Activated CD4-positive, CD25-positive, alpha-beta regulatory T cell (primary cell): ENCODE measurements at places on chromosomes 1 and 21.

DNA sequence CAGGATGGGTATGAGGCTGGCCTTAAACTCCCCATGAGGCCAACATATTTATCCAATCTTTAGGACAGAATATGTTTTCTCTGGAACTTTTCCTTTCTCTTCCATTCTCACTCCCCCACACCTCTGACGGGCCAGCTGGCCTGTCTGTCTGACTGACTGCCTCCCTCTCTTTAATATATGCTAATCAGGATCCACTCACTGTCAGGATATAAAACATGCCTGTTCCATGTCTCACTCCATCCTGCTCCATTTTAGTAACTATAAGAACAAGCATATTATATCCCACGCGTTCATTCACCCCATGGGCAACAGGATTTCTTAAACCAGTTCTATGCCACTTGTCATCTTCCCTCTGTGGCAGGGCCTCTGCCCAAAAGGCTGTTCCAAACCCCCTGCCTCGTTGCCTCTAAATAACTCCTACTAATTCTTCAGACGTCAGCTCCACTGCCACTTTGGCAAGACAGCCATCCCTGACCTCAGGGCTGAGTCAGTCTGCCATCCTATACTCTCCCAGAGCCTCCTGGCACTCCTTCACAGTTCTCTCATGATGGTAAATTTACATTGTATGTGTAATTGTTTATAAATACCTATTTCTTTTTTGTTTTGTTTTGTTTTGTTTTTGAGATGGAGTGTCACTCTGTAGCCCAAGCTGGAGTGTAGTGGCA is 84.3 kb upstream of the SPATA6 start:
- no peak for DNase-seq

DNA sequence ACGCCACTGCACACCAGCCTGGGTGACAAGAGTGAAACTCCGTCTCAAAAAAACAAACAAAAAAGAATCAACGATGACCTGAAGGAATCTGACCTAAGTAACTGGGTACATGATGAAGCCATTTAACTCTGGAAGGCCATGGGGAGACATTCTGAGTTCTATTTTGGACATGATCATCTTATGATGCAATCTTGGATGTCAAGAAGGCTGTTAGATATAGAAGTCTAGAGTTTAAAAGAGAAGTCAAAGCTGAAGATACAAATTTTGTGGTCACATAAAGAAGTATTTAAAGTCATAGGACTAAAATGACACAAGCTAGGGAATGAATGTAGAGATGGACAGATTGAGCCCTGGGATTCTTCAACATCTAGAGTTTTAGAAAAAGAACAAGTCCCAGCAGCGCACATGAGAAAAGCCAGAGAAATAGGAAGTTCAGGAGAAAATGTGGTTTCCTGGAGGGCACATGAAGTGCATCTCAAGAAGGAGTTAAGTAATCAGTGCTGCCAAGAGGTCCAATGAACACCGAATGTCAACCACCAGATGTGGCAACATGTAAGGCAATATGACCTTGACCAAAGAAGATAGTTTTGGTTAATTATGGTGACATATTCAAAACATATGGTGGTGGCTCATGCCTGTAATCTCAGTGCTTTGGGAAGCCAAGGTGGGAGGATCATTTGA is 26.8 kb downstream of the ELK4 start:
- DNase-seq: no peak

DNA sequence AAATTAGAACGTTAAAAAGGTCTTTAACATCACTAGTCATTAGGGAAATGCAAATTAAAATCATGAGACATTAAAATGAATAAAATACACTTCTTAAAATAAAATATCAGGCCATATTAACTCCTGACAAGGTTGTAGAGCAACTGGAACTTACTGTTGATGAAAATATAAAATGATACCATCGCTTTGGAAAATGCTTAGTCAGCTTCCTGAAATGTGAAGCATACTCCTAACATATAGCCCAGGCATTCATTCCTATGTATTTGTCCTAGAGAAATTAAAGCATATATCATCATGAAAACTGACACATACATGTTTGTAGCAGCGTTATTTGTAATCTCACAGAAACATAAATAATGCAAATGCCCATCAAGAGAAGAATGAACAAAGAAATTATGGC is 211.5 kb upstream of the CHRM3 start:
- no peak for DNase-seq

DNA sequence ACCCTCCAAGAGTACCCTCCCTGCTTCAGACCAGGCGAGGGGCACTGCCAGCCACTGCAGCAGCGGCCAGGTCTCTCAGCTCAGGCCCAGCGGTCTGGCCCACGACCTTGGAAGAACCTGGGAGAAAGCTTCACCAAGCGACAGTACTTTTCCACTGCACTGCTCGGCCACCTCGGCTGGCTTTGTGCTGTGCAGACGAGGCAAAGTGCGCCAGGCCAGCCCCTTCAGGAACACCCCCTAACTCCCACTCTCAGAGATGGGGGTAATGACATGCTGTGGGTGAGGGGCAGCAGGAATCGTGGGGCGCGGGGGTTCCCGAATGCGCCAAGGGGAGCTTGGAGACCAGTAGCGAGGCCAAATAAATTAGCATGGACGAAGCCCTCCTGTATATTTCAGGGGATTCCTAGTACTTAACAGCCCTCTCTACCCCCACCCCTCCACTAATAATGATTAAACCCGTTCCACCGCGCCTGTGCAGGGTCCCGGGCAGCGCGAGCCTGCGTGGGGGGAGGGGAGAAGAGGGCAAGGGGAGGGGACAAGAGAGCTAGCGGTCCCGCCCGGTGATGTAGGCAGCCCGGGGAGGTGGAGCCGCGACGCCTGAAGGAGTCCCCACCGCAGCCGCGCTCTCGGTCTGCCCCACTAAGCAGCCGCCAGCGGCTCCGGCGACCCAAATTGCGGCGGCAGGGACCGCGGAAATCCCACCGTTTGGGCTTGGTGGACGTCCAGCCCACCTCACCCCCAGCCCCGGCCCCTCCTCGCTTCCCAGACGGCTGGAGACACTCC is at the start of gene FAM43B:
FAM43B (plus strand) TSS at position 629 of the 783 bp plus-strand sequence. CDS start 401 bp downstream, outside the sequence.
- DNase-seq: no peak

DNA sequence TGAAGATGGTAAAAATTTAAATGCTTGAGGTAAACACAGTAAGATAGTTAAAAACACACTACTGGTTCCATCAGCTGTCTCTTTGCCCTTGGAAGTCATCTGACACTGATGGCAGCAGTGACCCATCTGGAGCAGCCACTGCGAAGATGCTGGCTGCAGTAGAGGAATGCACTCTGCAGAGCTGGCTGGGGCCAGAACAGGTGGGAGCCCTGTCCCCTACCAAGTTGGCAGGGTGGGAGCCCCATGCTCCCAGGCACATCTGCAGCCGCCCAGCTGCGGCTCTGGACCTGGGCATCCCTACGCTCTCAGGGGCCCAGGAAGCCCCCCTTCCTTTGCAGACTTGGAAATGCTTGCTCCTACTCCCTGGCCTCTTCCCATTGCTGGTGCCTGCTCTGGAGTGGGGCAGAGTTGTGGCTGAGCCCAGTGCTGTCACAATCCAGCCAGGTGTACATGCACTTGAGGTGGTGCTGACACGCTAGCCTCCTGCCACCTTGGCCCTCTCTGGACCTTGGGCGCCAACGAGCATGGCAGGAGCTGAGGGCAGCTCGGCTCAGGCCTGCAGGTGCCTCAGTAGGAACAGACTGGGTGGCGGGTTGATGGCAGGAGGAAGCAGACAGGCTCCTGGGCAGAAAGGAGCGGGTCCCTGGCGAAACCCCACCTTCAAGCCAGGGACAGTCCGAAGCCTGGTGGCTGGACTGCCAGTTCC is 227.0 kb downstream of the FGGY start:
- DNase-seq: no peak

DNA sequence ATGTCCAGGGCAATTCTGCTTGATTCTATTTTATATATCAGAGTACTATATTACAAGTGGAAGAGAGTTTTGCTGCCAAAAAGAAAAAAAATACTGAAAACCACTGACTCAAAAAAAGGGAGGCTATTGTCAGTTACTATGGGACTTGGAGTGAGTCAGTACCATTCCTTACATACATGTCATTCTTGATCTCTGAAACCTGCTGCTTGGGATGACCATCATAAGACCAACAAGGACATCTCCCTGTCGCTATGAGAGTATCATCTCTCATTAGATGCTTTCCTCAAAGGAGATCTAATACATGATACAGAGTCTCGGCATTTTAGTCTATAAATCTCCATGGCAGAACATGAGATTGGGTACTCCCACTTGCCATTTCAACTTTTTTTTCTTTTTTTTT is 11.8 kb upstream of the INPP5B start:
- DNase-seq: no peak

- no peak for DNase-seq
Observed at GRCh38 chr21:44434568-44434925, 20.8 kb upstream of the LRRC3 start.

- no peak for DNase-seq
Observed at GRCh38 chr1:184428604-184429003, 41.8 kb downstream of the C1orf21 start.

GRCh38 chr21:19535356-19535755 is 1131.8 kb upstream of the TMPRSS15 start:
- no peak for DNase-seq

GRCh38 chr1:211738096-211738690 is 62.8 kb upstream of the NEK2 start:
- no peak for DNase-seq

DNA sequence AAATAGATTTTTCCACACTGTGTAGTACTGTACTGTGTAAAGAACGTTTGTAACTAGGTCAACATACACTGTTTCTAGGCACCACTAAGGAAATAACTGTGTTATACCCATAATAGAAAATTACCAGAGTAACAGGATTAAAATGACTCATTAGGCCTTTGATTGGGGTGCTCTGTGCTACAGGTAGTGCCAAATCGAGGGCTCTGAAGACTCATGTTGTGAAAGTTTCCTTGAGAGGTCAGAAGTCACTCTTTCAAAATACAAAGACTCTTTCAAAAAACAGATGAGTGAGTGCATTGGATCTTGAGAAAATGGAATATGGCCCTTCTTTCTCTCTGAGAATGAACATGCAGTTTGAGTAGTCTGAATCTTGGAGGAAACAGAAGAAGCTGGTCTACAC is 143.0 kb downstream of the MRPL39 start:
- no peak for DNase-seq

GRCh38 chr1:217453816-217454215 is 177.1 kb downstream of the GPATCH2 start:
- DNase-seq: no peak

DNA sequence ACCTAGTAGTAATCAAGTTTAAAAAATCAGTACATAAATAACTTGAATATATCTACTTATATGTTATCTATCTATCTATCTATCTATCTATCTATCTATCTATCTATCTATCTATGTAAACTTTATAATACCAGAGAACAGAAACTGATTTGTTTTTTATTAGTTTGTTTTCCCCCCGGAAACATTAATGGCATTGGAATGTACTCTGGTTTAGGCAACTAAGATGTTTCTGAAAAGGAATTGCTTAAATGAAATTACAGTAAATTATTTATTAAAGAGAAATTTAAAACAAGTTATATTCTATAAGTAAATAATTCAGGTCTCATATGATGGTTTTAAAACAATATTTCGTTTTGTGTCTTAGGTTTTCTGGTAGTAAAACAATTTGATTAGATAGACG is 681.0 kb upstream of the ADAMTS5 start:
- no peak for DNase-seq

- DNase-seq: no peak
Observed at GRCh38 chr1:163038928-163039706, 30.0 kb upstream of the RGS4 start.

DNA sequence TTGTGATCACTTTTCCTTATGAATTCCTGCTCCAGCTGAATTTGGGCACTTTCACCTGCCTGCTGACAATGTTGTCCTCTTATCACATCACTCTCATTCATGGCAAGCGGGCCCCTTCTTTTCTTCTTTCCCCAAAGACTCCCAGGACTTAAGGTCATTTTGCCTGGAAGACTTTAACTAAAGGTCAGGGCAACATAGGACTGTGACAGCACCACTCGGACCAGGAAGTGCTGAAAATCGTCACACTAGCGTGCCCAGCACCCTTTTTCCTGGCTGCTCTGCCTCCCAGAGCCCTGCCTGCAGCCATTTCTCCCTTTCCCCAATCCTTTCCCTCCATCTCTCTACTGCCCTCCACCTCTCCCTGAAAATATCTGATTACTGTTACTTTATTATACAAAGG is 35.4 kb downstream of the CD34 start:
- DNase-seq: no peak

DNA sequence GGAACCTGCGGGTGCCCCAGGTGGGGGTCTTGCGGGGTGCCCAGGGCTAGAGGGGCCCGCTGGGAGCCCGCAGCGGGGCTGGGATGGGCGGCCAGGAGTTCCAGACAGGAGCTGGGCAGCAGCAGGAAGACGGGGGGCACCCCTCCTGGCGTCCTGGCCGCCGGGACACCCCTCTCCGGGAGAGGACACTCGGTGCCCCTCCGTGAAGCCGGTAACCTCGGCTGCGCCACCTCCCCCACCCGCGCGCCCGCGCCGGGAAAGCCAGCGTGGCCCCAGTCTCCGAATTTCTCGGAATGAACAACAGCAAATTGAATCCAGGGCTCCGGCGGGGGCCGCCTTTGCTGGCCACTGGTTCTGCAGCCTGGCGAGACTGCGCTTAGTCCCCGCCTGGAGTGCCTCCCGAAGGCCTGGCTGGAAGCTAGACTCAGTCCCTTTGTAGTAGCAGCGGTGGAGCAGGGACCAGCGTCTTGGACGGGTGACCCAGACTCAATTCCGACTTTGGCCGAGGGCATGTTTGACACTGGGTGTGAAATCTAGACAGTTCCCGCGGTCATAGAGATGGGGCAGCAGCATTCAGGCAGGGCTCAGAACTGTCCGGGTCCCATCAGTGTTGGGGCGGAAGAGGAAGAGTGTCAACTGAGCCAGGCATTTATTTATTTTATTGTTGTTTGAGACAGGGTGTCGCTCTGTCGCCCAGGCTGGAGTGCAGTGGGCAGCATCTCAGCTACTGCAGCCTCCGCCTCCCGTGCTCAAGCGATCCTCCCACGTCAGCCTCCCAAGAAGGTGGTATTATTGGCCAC is 773 bp downstream of the IFNGR2 start:
- no peak for DNase-seq

GRCh38 chr1:211736351-211736915 is 61.0 kb upstream of the NEK2 start:
- no peak for DNase-seq

DNA sequence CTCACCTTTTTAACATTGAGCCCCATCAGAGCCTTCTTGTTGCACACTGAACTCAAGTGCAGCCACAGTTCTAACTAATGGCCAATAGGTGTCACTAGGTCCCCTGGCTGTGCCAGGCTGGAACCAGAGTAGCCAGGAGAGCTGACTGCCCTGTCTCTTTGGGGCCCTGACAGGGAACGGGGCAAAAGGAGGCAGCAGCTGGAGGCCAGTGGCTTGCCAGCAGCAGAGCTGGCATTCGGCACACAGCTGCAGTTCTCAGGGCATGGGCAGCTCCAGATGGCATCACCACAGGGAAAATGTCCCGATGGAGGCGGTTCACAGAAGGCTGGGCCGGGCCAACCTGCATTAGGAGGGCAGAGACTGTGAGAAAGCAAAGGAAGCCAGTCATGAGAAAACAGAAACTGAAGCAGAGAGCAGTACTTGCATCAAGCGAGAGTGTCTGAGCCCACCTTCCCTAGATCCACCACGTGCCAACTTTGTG is 188.6 kb downstream of the FCRL5 start:
- DNase-seq: no peak

GRCh38 chr21:40472013-40472412 is 374.9 kb downstream of the DSCAM start:
- DNase-seq: no peak

GRCh38 chr1:226428791-226429461 is 21.0 kb upstream of the PARP1 start:
- DNase-seq: no peak

GRCh38 chr1:178665579-178665978 is 59.5 kb upstream of the RALGPS2 start:
- no peak for DNase-seq
